Nasal cavity respiratory epithelium epithelial cell of viscerocranial mucosa (primary cell): ENCODE measurements at places on chromosomes 16 and 17. TPM values are rescaled to one million over a fixed set of nuclear protein-coding genes. Genes with fewer than 3 reads are reported as not detected.

The RNU2-1 gene
- total RNA-seq = not detected in 2 replicates

The CCL16 gene
- not detected in 2 replicates for total RNA-seq

The KCNJ12 gene
- total RNA-seq = 0.34 and 1.00 TPM in 2 replicates

The SOX9 gene
- 4.4 and 10.4 TPM in 2 replicates for total RNA-seq

The TBC1D28 gene
- total RNA-seq = not detected in 2 replicates

The MEOX1 gene
- total RNA-seq = 0.34 TPM in 1 of 2 replicates, not detected in the other

The SGCA gene
- 0.28 TPM in 1 of 2 replicates, not detected in the other for total RNA-seq

The ZSCAN10 gene
- not detected in 2 replicates for total RNA-seq

The RAB26 gene
- 0.28 and 0.34 TPM in 2 replicates for total RNA-seq

The CNGB1 gene
- total RNA-seq = 0.34 and 7.3 TPM in 2 replicates

The CTRB2 gene
- total RNA-seq = not detected in 2 replicates

The RDM1 gene
- 0.14 TPM in 1 of 2 replicates, not detected in the other for total RNA-seq

The RASD1 gene
- total RNA-seq = 0.14 and 0.68 TPM in 2 replicates

The ETV4 gene
- 2.3 and 4.8 TPM in 2 replicates for total RNA-seq

The HS3ST3B1 gene
- 0.21 and 0.34 TPM in 2 replicates for total RNA-seq

The TNFSF13 gene
- total RNA-seq = 2.6 and 3.8 TPM in 2 replicates

The GP1BA gene
- not detected in 2 replicates for total RNA-seq

The MEFV gene
- total RNA-seq = under 0.01 and 0.07 TPM in 2 replicates

The CDH8 gene
- total RNA-seq = 0.21 and 1.0 TPM in 2 replicates
